ENCODE measurements at places on chromosomes 2 and 18.

DNA sequence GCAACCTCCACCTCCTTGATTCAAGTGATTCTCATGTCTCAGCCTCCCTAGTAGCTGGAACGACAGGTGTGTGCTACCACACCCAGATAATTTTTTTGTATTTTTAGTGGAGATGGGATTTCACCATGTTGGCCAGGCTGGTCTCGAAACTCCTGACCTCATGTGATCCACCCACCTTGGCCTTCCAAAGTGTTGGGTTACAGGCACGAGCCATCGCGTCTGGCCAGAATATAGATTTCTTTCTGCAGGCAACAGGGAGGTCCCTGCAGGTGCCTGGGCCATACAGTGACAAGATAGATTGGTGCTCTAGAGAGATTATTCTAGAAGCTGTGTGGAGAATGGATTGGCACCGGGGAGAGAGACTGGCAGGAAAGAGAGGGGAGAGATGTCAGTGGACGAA lies 13.3 kb downstream of the PLCD4 start:
- no peak for DNase-seq

DNA sequence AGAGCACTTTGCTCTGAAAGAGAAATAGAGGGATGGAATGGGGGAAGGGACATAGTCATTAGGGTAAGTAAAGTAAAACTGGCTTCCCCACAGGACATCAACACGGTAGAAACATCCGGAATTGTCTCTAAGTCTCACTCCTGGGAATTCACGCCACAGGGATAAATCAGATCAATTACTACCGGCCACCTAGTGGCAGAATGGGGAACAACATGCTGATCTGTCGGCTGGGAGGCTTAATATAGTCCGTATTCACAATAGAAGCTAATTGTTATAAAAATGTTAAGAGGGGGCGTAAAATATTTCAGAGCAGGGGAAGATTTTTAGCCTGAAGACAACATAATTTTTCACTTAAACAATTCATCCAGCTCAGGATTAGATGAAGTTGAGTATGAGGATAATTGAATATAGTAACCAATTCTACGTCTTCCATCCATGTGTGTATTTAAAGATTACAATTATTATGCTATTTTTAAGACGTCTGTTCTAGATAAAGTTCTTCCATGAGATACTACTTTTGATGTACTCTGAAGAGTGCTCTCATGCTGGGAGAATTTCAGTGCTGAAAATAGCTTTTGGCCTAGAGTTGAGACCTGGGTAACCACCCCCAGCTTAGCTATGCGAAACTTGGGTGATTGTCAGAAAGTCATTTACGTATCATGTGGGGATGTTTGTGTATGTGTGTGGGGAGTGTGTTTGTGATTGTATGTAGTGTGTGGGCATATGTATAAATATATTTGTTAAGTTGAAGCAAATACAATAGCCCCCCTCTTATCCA lies 65.7 kb downstream of the LRRTM1 start:
- DNase-seq: no peak

DNA sequence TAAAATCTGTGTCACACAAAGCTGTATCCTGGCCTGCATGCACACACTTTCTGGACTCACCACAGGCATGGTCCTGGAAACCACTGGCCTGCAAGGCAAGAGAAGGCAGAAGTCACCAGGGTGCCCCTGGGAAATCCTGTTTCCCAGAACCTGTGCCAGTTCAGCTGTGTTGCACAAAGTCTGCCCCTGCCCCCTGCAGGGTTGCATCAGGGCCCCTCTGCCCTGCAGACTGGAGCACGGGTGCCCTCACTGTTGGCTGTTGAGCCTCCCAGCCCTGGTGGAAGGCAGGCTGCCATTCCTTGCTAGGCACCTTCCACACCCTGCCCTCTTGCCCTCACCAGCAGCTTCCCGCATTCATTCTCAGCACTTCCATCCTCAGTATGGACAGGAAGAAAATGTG lies 18.0 kb upstream of the TUBB6 start:
- DNase-seq: no peak

- DNase-seq: no peak
Observed at GRCh38 chr2:235908826-235909225, 259.4 kb downstream of the GBX2 start.

GRCh38 chr2:118190474-118190873 lies 102.2 kb downstream of the INSIG2 start:
- no peak for DNase-seq

GRCh38 chr2:85838181-85838580 lies 50.6 kb downstream of the ST3GAL5 start:
- no peak for DNase-seq

GRCh38 chr2:33907866-33908265 lies 308.8 kb upstream of the FAM98A start:
- DNase-seq: no peak

GRCh38 chr2:147420947-147421675 lies 423.7 kb upstream of the ACVR2A start:
- no peak for DNase-seq

DNA sequence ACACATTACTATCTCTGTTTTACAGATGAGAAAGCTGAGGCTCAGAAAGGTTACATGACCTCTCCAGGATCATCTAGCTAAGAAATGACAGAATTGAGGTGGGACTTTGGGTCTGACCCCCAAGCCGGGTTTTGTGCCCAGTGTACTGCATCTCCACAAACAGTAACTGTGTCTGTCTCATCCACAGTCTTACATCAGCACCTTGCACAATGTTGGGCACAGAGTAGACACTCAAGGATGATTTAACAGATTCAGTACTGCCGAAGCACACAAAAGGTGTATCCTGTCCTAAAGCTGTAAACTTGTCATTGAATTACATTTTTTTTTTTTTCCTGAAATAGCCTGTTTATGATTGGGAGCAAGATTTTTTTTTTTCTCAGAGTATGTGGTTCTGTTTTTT lies 84.8 kb downstream of the ADCYAP1 start:
- no peak for DNase-seq

DNA sequence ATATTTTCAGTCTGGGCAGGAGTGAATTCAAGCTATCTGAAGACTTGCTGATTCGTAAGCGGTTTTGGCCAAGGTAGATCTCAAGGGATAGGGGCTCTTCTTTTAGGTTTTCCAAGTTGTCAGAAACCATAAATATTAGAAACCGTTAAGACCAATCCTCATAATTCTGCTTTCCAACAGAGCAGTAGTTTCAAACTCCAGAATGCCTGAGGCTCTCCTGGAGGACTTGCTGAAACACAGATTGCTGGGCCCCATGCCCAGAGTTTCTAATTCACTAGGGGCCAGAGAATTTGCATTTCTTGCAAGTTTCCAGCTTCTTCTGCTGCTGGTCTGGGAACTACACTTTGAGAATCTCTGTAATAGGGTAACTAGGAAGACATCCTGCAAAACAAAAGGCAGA lies 1855.7 kb upstream of the CELF4 start:
- DNase-seq: no peak

- peak; percentile 32 for DNase-seq
Observed at GRCh38 chr2:240796543-240797499, 23.2 kb downstream of the KIF1A start.

GRCh38 chr2:191572319-191572718 lies 105.6 kb upstream of the NABP1 start:
- no peak for DNase-seq

GRCh38 chr2:184004948-184005672 lies 593.2 kb upstream of the ZNF804A start:
- DNase-seq: no peak

GRCh38 chr2:8421658-8422449 lies 260.0 kb upstream of the ID2 start:
- DNase-seq: no peak

GRCh38 chr18:62023536-62023935 lies 130.7 kb upstream of the RNF152 start:
- DNase-seq: no peak

GRCh38 chr18:21100146-21100545 lies 11.5 kb downstream of the ROCK1 start:
- no peak for DNase-seq
